ENCODE measurements at places on chromosomes 12 and 14.
A peak's percentile ranks its signal among the peaks of the same experiment; 100 is the strongest.

- no peak for DNase-seq
Measured at GRCh38 chr14:68584786-68585185, 208.1 kb downstream of the ZFP36L1 start.

- no peak for DNase-seq
Measured at GRCh38 chr12:42605685-42606084, 16.1 kb upstream of the PRICKLE1 start.

- no peak for DNase-seq
Measured at GRCh38 chr14:89720076-89720687, 234.3 kb downstream of the EFCAB11 start.

- DNase-seq = no peak
Measured at GRCh38 chr12:109382031-109382430, 34.3 kb downstream of the MYO1H start.

DNA sequence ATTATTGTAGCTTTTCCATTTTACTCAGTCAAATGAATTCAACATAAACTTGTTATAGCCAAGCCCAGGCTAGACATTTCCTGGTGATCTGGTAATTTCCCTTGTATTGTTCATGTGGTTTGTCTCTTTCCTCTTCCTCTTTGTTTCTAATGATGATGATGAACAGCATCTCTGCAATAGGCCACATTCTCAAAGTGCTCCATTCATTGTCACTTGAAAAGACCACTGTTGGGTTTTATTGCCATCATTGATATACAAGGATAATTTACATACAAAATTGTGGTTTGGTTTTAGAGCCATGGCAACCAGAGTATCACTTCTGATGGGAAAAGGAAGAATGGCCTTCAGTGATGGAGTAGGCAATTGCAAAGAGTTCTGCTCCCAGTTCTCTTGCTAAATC, 379.3 kb downstream of the RGS6 start:
- no peak for DNase-seq

- no peak for DNase-seq
Measured at GRCh38 chr14:103315351-103315911, 18.6 kb upstream of the EIF5 start.

GRCh38 chr14:42112108-42112507, 505.4 kb downstream of the LRFN5 start:
- peak; percentile 4 for DNase-seq

- peak; percentile 99 for DNase-seq
Measured at GRCh38 chr12:124939421-124940142, 25.1 kb upstream of the UBC start.

- DNase-seq = no peak
Measured at GRCh38 chr12:125773033-125773640, 707.9 kb downstream of the AACS start.
